ENCODE measurements at places on chromosomes 12 and 14.

- peak; percentile 91 for DNase-seq
Measured at GRCh38 chr14:59275668-59276067, 87.2 kb downstream of the DAAM1 start.

- DNase-seq, result peak; percentile 65
Measured at GRCh38 chr12:14417715-14418114, 52.2 kb downstream of the ATF7IP start.

- DNase-seq, result no peak
Measured at GRCh38 chr12:88925454-88925853, 345.2 kb upstream of the KITLG start.

- no peak for DNase-seq
Measured at GRCh38 chr14:69695322-69696203, 71.4 kb upstream of the SRSF5 start.

- DNase-seq, result no peak
Measured at GRCh38 chr14:35956376-35957085, 130.4 kb downstream of the BRMS1L start.

DNA sequence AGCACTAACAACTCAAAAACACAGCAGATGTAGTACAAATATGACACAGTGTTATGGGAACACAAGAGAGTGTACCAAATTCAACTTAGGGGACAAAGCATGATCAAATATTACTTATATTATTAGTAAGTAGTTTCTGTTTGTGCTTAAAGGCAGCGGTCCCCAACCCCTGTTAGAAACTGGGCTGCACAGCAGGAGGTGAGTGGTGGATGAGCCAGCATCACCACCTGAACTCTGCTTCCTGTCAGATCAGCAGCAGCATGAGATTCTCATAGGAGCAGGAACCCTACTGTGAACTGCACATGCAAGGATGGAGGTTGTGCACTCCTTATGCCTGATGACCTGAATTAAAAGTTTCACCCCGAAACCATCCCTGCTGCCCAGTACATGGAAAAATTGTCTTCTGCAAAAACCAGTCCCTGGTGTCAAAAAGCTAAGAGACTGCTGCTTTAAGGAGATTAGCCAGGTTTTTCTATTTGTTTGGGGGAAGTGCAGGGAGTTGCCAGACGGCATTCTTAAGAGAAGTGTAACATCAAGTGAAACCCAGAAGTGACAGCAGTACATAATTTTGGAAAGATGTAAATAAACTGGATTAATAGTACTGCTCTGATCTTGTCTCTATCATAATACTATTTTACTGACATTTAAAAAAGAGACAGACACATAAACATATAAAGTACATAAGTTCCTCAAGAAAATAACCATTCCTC lies 26.7 kb downstream of the GTF2A1 start:
- DNase-seq, result peak; percentile 4

GRCh38 chr12:25675808-25676207 lies 122.7 kb upstream of the LMNTD1 start:
- DNase-seq, result no peak

DNA sequence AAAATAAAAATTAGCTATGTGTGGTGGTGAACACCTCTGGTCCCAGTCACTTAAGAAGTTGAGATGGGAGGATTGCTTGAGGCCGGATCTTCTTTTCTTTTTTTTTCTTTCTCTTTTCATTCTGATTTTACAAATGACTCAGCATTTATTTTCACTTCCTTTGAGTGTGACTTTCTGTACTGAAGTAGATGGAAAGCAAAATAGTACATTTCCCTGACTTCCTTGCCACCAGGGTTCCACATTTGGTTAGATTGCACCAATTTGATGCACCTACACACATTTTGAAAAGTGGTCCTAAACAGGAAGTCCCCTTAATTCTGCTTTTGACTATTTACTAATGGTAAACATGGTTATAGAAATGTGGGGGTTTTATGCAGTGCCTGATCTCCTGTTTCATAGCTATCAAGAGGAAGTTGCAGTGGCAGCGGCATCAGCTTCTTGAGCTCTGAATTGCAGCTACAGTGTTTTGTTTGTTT lies 13.0 kb upstream of the LEMD3 start:
- DNase-seq, result no peak

Data from kidney capillary endothelial cell (primary cell).